Neural progenitor cell (in vitro differentiated cells): ENCODE measurements at places on chromosomes 16 and 17. TPM values are rescaled to one million over a fixed set of nuclear protein-coding genes. Genes with fewer than 3 reads are reported as not detected.

Gene FADS6
- total RNA-seq, result 0.36 TPM in 1 of 2 replicates, not detected in the other

Gene WNK4
- total RNA-seq, result 0.12 TPM in 1 of 2 replicates, not detected in the other

Gene KRT16
- not detected in 2 replicates for total RNA-seq

Gene CTRL
- total RNA-seq, result 0.40 and 0.45 TPM in 2 replicates

GRCh38 chr17:79220713-79221291 is 146.2 kb downstream of the ENGASE start:
- H3K27me3 ChIP-seq, result no peaks in the 10 kb centered on the region
- H3K27ac ChIP-seq, result no peak overlapping the region
- H3K4me3 ChIP-seq, result peak overlapping the region; percentile 41
- H3K4me1 ChIP-seq, result peaks cover 35% of the 10 kb centered on the region

DNA sequence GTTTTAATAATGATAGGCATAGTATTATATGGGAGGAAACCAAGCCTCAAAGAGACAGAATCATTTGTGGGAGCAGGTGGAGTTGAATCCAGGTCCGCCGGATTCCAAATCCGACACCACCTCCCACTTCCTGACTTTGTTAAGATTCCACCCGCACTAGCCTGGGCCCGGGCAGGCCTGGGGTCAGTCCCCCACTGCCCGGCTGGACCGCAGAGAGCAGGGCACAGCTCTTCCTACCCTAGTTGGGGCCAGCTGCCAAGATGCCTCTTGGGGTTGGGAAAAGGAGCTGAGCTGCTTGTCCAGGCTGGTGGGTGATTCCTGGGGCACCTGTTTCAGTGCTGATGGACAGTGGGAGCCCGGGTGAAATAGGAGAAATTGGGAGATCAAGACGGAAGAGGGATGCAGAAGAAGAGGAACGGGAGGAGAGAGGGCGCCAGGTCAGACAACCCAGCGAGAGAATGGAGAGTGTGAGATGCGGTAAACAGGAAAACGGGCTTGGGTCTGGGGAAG is 53.9 kb downstream of the OR1D5 start:
- no peak overlapping the region for H3K4me3 ChIP-seq
- H3K4me1 ChIP-seq, result no peaks in the 10 kb centered on the region
- H3K36me3 ChIP-seq, result no peaks in the 10 kb centered on the region
- H3K27me3 ChIP-seq, result no peaks in the 10 kb centered on the region
- DNase-seq, result no peak

DNA sequence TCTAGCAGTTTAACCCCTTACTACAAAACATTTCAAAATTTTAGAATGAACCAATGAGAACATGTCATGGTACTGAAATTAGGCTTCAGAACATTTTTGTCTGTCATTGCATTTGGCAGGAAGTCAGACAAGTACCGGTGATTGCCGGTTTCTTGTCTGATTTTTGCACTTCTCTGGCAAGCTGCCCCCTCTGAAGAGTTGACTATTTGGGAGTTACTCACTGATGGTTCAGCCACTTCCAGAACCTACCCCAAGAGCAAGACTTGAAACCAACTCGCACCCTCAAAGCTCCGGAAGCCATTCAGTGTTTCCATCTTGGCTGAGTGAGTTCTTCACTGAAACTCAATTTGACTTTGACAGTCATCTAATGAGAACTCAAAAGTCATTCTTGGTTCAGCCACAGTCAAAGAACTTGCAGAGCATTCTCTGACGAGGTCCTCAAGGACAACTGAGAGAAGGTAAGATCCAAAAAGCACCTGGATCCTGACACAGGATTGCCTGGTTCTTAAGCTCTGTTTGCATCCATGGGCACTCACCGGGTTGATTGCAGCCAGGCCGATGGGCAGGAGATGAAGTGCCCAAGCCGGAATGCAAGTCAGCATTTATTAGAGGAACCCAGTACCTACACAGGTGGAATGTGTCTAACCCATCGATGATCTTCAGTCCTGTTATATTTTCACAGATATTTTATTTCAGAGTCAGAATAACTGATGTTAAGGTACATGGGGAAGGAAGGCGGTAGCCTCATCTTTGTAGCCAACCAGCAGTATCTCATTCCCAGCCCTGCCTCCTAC is 93.6 kb downstream of the USP22 start:
- no peaks in the 10 kb centered on the region for H3K27me3 ChIP-seq
- H3K4me3 ChIP-seq, result no peak overlapping the region
- peaks cover 7% of the 10 kb centered on the region for H3K36me3 ChIP-seq
- H3K27ac ChIP-seq, result no peak overlapping the region
- DNase-seq, result no peak

Gene EFCAB5
- total RNA-seq, result 0.09 and 0.71 TPM in 2 replicates

DNA sequence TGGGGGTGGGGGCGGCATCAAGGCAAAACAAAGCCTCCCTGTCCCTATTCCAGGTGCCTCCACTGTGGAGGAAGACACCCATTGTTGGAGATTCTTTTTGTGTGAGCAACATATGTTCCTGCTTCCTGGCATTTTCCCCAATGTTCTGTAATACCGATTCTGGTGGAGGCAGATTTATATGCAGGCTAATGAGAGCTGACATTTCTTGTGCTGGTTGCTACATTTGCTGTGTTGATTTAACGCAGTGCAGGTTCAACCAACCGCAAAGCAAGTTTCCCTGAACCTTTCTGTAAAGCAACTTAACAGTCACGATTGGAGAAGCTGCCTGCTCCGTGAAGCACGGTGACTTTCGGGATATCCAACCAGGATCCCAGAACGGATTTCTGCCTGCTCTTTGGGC is 260.5 kb downstream of the CBLN1 start:
- DNase-seq, result peak; percentile 25
- H3K27ac ChIP-seq, result no peak overlapping the region
- H3K27me3 ChIP-seq, result no peaks in the 10 kb centered on the region
- H3K36me3 ChIP-seq, result no peaks in the 10 kb centered on the region
- H3K4me3 ChIP-seq, result no peak overlapping the region

Gene CDH8
- 23.7 and 31.4 TPM in 2 replicates for total RNA-seq

DNA sequence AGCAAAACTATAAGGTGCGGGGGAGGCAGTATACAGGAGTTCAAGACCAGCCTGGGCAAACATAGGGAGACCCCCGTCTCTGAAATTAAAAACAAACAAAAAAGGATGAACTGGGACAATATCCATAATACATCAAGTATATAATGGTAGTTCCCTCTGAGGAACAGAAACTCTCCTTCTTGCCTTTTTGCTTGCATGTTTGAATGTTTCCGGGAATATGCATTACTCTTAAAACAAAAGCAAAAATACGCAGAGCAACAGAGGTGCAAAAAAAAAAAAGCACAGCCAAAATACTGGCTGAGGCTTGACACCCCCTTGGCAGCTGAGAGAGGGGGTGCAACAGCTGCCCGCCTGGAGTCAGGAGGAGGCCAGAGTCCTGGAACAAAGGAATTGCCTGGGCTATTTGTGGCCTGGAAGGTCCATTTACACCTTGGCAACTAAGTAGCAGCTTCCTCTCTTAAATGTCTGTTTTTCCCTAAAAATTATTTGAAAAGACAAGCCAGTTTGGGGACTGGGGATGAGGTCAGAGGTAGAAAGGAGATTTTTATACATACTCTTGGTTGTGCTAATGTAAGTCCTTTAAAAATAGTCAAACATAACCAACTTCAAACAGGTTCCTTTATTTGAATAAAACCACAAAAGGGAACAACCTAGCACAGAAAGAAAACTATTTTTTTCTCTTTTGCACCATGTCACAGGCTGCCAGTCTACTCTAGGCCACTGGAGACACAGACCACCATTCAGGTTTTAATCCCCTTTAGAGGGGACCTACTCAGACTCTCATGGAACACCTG is 19.5 kb downstream of the USP7 start:
- no peaks in the 10 kb centered on the region for H3K27me3 ChIP-seq
- H3K4me3 ChIP-seq, result no peak overlapping the region
- no peak for DNase-seq
- H3K4me1 ChIP-seq, result peaks cover 23% of the 10 kb centered on the region
- H3K36me3 ChIP-seq, result no peaks in the 10 kb centered on the region

GRCh38 chr16:58732545-58733247 is 1.4 kb downstream of the GOT2 start:
- H3K36me3 ChIP-seq, result peaks cover 5% of the 10 kb centered on the region
- H3K27me3 ChIP-seq, result no peaks in the 10 kb centered on the region
- no peak for DNase-seq

DNA sequence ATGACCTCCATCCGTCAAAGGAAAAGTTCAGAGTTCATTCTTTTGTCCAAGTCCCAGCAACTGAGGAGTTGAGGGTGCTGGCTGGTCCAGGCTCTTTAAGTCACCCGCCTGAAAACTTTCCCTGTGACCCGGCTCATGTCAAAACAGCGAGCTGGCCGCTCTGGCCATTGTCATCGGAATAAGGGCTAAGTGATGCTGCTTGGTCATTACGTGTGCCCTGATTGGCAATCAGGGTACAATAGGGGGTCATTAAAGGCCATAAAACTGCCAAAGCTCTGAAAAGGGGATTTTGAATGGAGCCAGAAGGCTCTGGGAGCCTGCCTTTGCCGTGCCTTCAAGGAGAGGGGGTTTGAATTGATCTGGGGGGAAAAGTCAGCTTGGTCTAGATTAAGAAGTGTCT is 88.5 kb upstream of the IRX3 start:
- H3K27ac ChIP-seq, result no peak overlapping the region
- H3K4me3 ChIP-seq, result no peak overlapping the region
- H3K36me3 ChIP-seq, result no peaks in the 10 kb centered on the region

GRCh38 chr17:17205368-17206123 is 587 bp downstream of the PLD6 start:
- H3K36me3 ChIP-seq, result no peaks in the 10 kb centered on the region
- no peak overlapping the region for H3K27ac ChIP-seq
- H3K4me1 ChIP-seq, result peaks cover under 1% of the 10 kb centered on the region
- no peak for DNase-seq
- no peaks in the 10 kb centered on the region for H3K27me3 ChIP-seq
- H3K4me3 ChIP-seq, result no peak overlapping the region

- no peaks in the 10 kb centered on the region for H3K36me3 ChIP-seq
- no peak overlapping the region for H3K27ac ChIP-seq
- H3K4me3 ChIP-seq, result no peak overlapping the region
- H3K27me3 ChIP-seq, result no peaks in the 10 kb centered on the region
- H3K4me1 ChIP-seq, result no peaks in the 10 kb centered on the region
Observed at GRCh38 chr17:10091046-10091445, 107.4 kb downstream of the GAS7 start.

GRCh38 chr16:85715169-85716021 is 26.6 kb upstream of the GINS2 start:
- no peak overlapping the region for H3K27ac ChIP-seq
- H3K27me3 ChIP-seq, result peaks cover 11% of the 10 kb centered on the region
- peaks cover 29% of the 10 kb centered on the region for H3K4me1 ChIP-seq
- DNase-seq, result peak; percentile 63

- H3K36me3 ChIP-seq, result no peaks in the 10 kb centered on the region
- DNase-seq, result no peak
- H3K4me3 ChIP-seq, result no peak overlapping the region
- H3K27me3 ChIP-seq, result no peaks in the 10 kb centered on the region
Observed at GRCh38 chr17:28861393-28862203, 6.8 kb downstream of the ERAL1 start.

DNA sequence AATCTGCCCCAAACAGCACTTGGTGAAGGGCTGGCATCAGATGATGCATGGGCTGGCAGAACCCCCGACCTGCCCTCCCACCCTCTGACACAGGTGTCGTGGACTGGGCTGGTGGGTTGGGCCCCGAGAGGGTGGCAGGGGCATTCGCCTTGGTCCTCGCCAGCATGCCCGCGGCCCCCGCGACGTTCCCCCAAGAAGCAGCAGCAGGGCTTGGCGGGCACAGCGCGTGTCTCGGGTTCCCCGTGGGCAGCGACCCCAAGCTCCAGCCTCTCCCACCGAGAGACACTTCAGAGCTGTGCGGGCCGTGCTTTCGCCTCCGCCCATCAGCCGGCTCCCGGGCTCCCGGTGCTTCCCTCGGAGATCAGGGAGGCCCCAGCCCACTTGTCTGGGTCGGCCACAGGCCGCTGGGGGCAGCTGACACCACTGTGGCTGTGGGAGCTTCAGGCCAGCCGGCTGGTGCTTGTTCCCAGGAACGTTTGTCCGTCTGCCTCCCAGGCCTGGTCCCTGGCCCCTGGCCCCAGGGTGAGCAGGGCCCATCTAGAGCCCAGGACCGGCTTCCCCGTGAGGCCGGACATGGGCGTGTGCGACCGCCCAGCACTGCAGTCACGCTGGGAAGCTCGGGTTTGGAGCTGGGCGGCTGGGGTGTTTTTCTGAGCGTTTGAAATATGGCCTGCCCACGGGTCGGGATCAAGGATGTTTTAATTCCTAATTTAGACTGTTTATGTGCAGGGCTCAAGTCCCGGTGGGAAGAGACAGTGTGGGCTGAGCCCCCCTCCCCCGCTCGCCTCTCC is 16.6 kb downstream of the CACNA1H start:
- peak overlapping the region; percentile 29 for H3K27ac ChIP-seq
- no peaks in the 10 kb centered on the region for H3K36me3 ChIP-seq
- no peaks in the 10 kb centered on the region for H3K27me3 ChIP-seq
- no peak for DNase-seq

DNA sequence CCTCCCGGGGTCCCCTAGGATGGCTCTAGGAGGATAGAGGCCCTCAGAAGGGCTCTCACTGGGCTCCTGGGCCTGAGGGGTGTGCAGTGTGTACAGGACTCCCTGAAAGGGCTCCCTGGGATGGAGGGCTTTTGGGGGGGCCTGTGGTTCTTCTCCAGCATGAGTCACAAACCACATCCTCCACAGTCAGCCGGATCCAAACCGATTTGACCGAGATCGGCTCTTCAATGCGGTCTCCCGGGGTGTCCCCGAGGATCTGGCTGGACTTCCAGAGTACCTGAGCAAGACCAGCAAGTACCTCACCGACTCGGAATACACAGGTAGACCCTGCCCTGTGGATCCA is 4.5 kb downstream of the TRPV2 start:
- no peaks in the 10 kb centered on the region for H3K36me3 ChIP-seq
- H3K4me1 ChIP-seq, result peaks cover 5% of the 10 kb centered on the region
- no peaks in the 10 kb centered on the region for H3K27me3 ChIP-seq
- DNase-seq, result no peak

- H3K27ac ChIP-seq, result peak overlapping the region; percentile 12
- H3K27me3 ChIP-seq, result no peaks in the 10 kb centered on the region
- no peak overlapping the region for H3K4me3 ChIP-seq
- H3K4me1 ChIP-seq, result peaks cover 5% of the 10 kb centered on the region
- no peaks in the 10 kb centered on the region for H3K36me3 ChIP-seq
- DNase-seq, result no peak
Observed at GRCh38 chr17:2563543-2563942, 29.9 kb upstream of the PAFAH1B1 start.

DNA sequence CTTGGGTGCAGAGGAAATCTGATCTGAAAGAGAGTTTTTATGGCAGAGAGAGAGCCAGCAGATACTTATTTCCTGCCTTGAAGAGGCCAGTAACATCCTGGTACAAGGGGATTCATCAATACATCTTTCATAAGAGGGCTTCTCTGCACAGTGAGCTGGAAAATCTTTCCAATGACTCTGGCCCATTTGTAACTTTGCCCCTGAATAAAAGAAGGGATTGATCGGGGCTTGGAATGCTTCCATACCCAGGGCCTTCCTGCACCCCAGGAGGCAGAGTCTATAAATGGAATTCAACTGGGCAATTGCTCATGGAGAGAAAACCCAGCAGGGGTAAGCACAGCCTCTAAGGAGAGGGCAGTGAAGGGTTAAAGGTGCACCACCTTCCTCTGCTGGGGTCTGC is 163.3 kb downstream of the XYLT1 start:
- peaks cover 18% of the 10 kb centered on the region for H3K4me1 ChIP-seq
- no peaks in the 10 kb centered on the region for H3K36me3 ChIP-seq
- no peak overlapping the region for H3K4me3 ChIP-seq
- DNase-seq, result peak; percentile 45

GRCh38 chr16:22098405-22099255 is 6.3 kb downstream of the VWA3A start:
- DNase-seq, result peak; percentile 75
- H3K4me3 ChIP-seq, result no peak overlapping the region
- H3K27ac ChIP-seq, result no peak overlapping the region
- no peaks in the 10 kb centered on the region for H3K27me3 ChIP-seq
- H3K4me1 ChIP-seq, result peaks cover 10% of the 10 kb centered on the region

Gene SLFN13
- total RNA-seq, result 0.31 and 0.88 TPM in 2 replicates

Gene EEF2K
- total RNA-seq, result 9.0 and 12.3 TPM in 2 replicates
